ENCODE measurements at places on chromosomes 3 and 15. TPM values are rescaled to one million over a fixed set of nuclear protein-coding genes. Genes with fewer than 3 reads are reported as not detected.
A peak's percentile ranks its signal among the peaks of the same experiment; 100 is the strongest.

Gene CRBN
- 55.2 TPM for total RNA-seq

Gene LYSMD2
- 23.9 TPM for total RNA-seq

Gene KCNAB1
- under 0.01 TPM for total RNA-seq

Gene TRIM59
- 12.5 TPM for total RNA-seq

Gene DPPA2
- total RNA-seq: not detected

Gene ZNF619
- total RNA-seq: 6.1 TPM

Gene IL17RB
- total RNA-seq: 0.13 TPM

Gene ROPN1
- not detected for total RNA-seq

Gene HYKK
- total RNA-seq: 0.90 TPM

Gene CCR5
- total RNA-seq: not detected

Gene C3orf80
- total RNA-seq: not detected

Gene ZKSCAN7
- total RNA-seq: 1.4 TPM

Gene CELSR3
- 0.25 TPM for total RNA-seq

Gene SPINK8
- not detected for total RNA-seq

Gene ARHGAP31
- total RNA-seq: 26.9 TPM

Gene SLC24A5
- not detected for total RNA-seq

DNA sequence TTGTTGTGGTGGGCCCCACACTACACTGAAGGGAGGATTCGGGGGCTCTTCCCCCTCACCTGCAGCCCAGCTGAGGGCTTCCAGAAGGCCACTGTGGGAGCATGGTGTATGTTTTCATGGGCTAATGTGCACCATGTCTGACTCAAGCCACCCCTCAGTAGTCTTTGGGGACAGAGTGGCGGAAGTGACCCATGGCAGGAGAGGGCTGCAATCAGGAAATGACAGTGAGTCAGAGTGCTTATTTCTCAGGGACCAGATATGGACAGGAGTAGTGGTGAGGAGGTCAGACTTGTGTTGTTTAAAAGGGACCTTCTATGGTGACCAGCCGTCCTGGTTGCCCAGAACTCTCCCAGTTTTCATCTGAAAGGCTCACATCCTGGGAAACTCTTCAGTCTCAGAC, 32.8 kb upstream of the SLC9A9 start:
- peak; percentile 32 for DNase-seq

DNA sequence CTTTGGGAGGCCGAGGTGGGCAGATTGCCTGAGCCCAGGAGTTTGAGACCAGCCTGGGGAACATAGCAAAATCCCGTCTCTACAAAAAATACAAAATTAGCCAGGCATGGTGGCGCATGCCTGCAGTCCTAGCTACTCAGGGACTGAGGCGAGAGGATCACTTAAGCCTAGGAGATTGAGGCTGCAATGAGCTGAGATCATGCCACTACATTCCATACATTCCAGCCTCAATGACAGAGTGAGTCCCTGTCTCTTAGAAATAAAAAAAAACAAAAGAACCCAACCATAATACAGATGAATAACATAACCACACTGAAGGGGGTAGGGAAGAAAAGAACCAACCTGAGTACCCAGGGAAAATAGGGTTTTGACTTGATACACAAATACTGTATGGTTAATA, 19.7 kb upstream of the CGNL1 start:
- peak; percentile 54 for DNase-seq

GRCh38 chr3:66860771-66861170, 137.3 kb upstream of the KBTBD8 start:
- no peak for DNase-seq

DNA sequence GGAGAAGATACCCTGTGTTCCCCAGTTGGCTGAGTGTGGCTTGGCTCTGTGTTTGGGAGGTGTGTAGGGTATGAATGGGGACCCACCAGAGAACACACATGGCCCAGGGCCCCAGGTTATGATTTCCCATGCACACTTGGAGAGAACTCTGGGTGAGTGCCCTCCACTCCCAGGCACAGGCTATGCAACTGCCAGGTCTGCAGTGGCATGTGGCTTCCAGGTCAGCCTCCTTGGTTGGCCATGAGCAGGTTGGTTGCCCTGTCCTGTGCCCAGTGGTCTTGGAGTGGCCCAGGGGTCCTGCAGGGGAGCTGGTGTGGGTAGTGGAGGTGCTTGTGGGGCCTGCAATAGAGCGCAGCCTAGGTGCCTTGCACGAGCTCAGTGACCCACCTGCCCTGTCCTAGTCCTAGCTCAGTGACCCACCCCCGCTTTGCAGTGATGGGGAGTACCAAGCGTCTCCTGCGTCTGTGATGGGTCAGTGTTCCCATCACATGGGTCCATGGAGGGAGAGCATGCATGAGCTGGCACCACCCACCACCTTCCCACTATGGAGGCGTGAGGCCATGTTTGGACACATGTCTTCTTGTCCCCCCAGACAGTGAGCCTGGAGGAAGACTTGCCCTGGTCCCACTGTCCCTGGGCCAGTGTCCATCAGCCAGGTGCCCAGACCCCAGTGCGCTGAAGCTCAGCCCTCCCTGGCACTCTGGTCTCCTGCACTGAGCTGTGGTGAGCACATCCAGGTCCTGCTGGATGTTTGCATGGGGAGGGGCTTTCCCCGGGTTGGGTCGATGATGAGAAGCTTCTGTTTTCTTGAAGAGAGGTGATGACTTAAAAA, 217.3 kb downstream of the SNRPN start:
- no peak for DNase-seq

DNA sequence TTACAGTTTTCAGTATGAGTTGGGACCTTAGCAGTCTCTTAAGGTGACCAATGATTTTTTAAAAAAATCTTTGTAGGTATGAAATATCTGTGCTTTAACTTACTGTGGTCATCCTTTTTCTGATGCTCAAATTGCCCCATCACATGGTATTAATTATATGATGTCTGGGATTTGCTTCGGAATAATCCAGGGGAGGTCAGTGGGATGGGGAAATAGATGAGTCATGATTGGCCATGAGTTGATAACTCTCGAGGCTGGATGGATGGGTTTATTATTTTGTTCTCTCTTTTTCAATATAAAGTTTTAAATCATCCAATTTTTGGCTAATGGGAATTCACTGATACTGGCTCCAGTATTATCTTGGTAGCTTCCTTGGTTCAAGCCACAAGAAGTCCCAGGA, 370.3 kb upstream of the TPM1 start:
- no peak for DNase-seq

GRCh38 chr3:102074946-102075345, 225.6 kb downstream of the NFKBIZ start:
- no peak for DNase-seq

- no peak for DNase-seq
Measured at GRCh38 chr3:188278717-188279324, 124.9 kb downstream of the LPP start.

DNA sequence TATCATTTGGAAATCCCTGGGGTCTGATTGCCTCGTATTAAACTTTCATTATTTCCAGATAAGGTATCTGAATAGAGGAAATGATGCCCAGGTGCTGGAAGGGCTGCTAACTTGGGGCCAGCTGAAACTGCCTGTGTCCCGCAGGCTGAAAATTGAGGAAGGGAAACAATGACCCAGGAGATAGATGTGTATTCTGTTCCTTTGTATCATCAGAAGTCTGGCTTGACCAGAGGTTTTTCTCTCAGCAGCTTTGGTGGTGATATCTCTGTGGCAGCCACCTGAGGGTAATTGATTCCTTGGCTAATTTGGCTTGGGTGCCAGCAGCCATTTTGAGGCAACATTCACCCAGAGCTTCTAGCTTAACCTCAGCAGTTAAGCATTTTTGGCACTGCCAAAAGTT, 90.0 kb upstream of the STT3B start:
- no peak for DNase-seq

- no peak for DNase-seq
Measured at GRCh38 chr3:158100681-158101080, 5.5 kb downstream of the SHOX2 start.

DNA sequence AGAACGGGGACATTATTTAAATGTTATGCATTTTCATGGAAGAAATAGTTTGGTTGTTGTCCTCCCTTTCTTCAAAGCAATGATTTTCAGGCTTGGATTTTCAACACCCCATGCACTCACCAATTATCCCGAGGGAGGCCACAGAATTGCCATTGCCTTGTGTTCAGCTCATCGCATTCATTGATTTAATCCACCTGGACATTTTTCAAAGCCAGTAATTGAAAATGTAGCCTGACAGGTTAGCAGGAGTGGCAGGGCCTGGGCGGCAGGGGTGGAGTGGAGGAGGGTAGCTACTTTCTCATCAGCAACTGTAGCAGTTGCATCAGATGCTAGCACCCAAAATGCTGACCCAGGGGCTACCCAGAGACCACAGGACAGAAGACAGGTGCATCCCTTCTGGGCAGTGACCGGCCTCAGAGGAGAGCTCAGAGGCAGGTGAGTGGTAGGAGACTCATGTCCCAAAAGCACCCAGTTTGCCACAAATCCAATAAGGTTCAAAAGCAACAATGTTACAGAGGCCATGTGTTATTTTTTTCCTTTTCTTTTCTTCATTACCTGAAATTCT, 242.4 kb downstream of the CD47 start:
- DNase-seq: no peak

- no peak for DNase-seq
Measured at GRCh38 chr3:172560026-172560425, 36.8 kb upstream of the TNFSF10 start.

DNA sequence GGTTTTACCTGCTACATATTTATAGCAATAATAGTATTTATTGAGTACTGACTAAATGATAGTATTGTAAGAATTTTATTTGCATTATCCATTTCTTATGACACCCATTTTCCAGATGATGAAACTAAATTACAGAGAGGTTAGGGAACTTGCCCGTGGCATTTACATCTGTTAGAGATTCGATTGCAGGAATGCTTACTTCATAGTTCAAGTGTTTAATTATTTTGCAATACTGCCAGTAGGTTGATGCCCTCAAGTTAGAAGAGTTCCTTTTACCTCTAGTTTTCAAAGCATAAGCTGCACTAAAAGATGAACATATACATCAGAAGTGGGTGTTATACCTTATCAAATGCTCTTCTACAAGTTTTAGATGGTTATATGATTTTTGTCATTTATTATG, 362.8 kb upstream of the RGMA start:
- DNase-seq: no peak

DNA sequence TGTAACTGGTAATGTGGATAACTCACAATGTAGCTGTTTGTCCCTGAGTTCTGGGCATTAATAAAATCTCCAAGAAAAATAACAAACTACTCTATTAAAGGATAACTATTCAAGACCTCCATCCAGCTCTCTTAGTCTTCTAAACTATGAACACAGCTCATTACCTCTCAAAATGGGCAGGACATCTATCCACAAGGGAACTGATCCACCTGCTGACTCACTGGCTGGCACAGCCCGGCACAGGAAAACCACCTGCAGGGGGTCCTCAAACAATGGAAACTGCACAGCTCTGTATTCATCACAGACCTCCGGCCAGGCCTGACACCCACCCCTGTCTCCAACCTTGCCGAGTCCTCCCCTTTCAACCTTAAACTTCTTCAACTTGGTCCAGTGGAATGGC, 255.4 kb downstream of the TJP1 start:
- no peak for DNase-seq

GRCh38 chr15:80811781-80812315, 32.7 kb downstream of the CEMIP start:
- no peak for DNase-seq

- no peak for DNase-seq
Measured at GRCh38 chr3:169029674-169030285, 633.7 kb downstream of the MECOM start.

DNA sequence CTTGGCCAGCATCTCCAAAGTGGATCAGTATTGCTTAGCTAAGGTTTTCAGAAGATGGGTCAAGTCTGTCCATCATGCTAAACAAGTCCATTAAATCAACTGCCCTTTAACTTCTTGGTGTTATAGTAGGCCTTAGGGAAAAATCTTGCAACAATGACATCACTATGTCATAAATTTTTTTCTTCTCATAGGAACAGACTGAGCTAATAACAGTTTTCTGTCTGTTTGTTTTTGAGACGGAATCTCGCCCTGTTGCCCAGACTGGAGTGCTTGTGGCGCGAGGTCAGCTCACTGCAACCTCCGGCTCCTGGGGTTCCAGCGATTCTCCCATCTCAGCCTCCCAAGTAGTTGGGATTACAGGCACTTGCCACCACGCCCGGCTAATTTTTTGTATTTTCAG, 94.2 kb downstream of the EFL1 start:
- no peak for DNase-seq

DNA sequence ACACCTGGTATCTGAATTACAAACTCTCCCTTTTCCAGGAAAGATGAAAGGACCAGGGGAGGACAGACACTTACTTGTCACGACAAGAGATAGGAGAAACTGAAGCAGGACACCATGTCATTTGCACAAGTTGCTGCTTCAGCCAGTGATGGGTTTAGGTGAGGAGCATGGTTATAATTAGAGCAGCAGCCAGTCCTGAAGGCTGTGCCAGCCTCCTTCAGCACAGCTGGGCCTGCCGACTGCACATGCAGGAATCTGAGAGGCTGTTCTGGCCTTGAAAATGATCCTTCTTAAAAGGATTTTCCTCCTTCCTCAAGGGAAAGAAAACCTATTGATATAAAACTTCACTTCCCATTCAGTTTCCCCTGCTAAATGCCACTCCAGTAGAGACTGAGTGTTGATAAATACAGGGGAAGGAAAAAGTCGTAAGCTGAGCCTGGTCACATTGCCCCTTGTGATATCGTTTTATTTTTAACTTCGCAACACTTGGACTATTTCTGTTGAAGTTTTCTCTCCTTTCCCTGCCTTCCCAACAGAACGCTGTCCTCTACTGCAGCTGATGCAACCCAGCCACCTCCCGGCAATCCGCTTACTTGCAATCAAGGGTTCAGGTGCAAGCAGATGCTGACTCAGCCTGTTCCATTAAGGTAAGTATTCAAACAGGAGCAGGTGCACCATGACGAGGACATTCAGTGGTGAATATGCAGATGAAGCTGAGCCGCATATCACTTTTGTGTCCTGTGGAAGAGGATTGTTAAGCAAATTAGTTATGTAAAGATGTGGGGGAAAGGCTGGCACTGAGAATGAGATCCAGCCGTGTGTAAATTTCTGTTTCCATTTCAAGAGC, at the start of gene FBXO40:
Gene FBXO40 (plus strand): TSS at position 524 of the 847 bp plus-strand sequence. CDS start 27,197 bp downstream, outside the sequence.
- no peak for DNase-seq

DNA sequence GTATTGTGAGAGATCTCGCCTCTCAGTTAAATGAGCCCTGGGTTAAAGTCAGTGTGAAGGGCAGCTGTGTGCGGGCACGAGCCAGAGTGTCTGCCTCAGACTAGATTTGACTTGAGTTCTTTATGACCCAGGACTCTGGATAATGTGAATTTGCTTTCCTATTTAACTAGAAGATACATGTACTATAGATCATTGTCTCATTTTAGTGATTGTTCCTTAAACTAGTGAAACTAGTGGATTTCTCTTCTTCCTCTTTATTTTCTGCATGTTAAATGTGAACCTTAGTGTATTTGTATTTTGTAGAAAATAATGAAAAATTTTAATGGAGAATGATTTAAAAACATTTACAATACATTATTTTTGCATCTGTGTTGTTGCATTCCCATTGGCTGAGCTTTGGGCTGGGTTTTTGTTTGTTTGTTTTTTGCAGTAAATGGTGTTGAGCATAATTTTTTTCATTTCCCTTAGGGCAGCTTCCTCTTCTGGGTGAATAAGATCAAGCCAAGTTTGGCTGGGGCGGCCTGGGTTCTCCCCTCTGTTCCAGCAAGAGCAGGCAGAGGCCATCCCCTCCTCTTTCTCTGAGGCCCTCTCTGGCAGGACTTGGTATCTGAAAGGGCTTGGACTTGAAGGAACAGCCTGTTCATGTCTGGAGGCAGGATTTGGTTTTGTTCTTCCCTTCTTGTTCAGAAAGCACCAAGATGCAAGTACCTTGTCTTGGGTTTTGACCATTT, 15.0 kb downstream of the GCSAM start:
- DNase-seq: no peak

GRCh38 chr3:36443028-36443686, 62.9 kb downstream of the STAC start:
- DNase-seq: no peak

GRCh38 chr3:141646760-141647561, 91.1 kb upstream of the RNF7 start:
- DNase-seq: peak; percentile 47

GRCh38 chr3:29282427-29283230, 1.8 kb downstream of the RBMS3 start:
- peak; percentile 58 for DNase-seq
